ENCODE measurements at places on chromosomes 5 and 9.

- DNase-seq: no peak
Measured at GRCh38 chr5:119275601-119276173, 80.1 kb upstream of the TNFAIP8 start.

- DNase-seq: no peak
Measured at GRCh38 chr5:75046366-75047142, 5.8 kb downstream of the GCNT4 start.

- DNase-seq: no peak
Measured at GRCh38 chr9:84808416-84808815, 138.9 kb downstream of the NTRK2 start.

GRCh38 chr9:136153381-136154065 is 34.8 kb upstream of the TMEM250 start:
- DNase-seq: no peak

DNA sequence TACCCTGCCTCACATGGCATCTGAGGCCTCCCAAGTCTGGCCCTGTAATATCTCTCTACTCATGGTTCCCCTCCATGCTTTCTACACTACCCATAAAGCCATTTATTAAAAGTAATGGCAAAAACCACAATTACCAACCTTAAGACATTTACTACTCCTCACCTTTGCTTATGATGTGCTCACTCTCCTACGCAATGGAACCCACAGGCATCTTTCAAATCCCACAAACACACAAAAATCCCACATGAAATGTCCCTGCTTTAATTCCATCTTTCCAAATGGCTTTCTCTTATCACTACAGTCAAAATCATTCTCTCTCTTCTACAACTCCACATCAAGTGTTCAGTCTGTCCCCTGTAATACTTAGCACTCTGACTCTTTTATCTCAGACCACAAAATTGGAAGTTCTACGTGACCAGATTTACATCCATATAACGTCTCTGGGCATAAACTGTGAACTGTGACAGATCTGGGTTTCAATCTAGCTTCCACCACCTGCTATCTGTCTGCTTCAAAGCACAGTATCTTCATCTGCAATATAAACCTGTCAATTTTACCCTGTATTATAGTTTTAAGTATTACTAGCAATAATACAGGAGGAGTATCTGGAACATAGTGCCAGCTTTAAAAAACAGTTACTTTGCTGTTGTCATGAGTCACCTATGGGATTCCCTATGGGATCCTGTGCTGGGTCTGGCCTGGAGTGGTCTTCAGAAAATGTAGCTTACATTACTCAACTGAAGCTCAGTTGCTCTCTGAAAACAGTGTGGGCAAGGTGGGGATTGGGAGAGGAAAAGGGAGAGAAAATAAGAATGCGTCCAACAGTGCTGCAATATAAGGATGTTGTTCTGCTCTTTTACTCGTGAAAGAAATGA is 137.1 kb upstream of the TRIM32 start:
- DNase-seq: no peak

GRCh38 chr5:129698661-129699060 is 49.2 kb upstream of the MINAR2 start:
- no peak for DNase-seq

DNA sequence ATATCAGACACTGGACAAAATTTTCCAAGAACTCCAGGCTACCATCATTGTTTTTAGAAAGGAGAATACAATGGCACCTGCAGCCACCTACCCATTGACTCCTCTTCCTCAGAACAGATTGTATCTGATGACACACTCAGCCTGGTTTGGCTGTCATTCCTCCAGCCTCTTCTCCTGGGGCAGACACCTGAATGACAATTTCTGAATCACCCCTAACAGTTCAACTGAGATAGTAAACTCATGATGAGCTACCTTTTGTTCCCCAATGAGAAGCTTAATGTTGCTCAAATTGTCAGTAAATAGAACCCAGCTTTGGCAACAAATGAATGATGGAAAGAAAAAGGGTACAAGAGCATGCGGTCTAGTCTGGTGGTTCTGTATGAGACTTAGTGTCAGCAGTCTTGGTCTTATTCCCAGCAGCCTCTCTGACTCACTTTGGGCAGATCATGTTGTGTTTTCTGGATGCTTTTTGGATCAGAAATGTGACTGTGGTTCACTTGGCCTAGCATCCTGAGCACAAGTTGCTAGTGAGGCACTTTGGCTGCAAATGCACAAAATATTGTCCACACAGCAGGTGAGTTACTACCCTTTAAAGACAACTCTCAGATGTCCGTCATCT is 78.3 kb downstream of the MAMDC2 start:
- DNase-seq: no peak

- DNase-seq: peak; percentile 90
Measured at GRCh38 chr5:108727651-108728565, 19.8 kb upstream of the FER start.

GRCh38 chr9:23887781-23888180 is 61.7 kb upstream of the ELAVL2 start:
- no peak for DNase-seq

- DNase-seq: no peak
Measured at GRCh38 chr9:27437652-27438373, 86.3 kb upstream of the IFNK start.

- DNase-seq: no peak
Measured at GRCh38 chr9:17906841-17907778, 328.2 kb downstream of the SH3GL2 start.

- no peak for DNase-seq
Measured at GRCh38 chr5:124909734-124910133, 163.3 kb upstream of the ZNF608 start.

DNA sequence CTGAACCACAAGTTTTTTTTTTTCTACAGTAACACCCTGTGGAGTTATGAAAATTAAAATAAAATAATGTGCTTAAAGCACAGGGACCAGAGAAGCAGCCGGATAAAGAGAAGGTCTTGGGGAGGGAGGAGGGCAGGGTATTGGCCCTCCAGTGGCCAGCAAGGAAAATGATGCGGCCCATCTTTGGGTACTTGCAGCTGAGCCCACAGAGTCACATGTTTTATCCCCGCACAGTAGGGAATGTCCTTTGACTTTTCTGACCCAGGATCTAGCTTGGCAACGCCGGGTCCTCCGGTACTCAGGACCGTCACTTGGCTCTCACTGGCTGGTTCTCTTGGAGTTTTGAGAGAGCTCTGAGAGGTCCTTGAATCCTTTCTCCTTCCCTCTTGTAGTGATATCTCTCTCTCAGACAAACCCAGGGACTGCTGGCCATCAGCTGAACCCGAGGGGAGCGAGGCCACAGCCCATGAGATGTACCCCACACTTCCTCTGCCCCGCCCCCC is 35.3 kb upstream of the HSPA9 start:
- DNase-seq: no peak

DNA sequence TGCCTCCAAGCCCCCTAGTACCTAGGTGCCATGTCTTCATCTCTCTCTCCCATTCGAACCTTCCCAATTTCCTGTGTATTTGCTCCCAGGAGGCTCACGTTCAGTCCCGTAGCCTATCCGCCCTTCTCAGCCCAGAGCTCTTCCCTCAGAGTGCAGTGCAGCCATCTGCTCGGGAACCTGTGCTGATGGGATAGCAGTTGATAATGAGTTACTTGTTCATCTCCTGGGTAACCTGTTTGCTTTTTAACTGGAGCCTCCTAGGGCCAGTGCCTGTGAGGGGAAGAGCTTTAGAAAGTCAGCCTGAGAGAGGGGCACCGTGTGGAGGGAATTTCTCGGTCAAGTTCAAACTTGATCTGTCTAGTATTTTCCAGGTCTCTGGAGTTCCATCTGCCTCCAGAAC is 229.8 kb upstream of the IL12B start:
- no peak for DNase-seq
